ENCODE measurements at places on chromosomes 3 and 15.

DNA sequence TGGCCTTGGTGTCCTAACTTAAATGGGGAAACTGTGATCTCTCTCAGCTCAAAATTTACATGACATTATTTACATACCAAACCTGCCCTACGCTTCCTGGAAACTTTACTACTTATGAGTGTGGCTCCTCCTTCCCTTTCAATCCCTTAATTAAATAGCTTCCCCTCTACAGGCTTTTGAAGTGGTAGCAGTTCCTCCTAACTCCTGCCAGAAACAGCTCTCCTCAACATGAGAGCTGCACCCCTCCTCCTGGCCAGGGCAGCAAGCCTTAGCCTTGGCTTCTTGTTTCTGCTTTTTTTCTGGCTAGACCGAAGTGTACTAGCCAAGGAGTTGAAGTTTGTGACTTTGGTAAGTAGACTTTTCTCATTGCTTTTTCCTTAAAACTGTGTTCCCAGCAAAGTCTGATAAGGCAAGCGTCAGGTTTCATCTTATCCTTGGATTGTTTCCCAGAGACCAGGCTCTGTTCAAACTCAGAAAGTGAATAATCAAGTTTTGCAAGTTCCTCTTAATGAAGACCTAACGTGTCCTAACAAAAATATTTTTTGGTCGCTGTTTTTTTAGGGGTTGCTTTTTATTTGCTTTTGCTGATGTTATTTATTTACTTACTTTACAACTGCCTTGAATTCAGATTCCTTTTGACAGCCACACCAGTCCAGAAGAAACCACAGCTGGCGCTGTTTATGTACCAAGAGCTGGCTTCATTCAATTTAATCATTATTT is at the start of gene ACP3:
Gene ACP3 (plus strand): TSS at position 179 of the 720 bp plus-strand sequence. CDS start 50 bp downstream, at position 229.
- no peak for DNase-seq

DNA sequence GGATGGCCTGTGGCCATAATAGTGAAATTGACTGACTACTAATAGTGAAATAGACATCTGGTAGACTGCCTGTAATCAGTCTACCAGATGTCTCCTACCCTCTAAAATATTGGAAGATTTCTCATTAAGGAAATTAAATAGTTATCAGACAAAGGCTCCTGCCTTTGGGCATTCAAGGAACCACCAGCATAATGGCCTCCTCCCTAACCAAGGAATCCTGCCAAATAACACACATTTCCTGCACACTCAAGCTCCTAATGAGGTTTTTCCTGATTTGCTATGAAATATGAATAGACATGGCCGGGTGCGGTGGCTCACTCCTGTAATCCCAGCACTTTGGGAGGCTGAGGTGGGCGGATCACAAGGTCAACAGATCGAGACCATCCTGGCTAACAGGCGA is 14.6 kb downstream of the NUSAP1 start:
- DNase-seq, result no peak

DNA sequence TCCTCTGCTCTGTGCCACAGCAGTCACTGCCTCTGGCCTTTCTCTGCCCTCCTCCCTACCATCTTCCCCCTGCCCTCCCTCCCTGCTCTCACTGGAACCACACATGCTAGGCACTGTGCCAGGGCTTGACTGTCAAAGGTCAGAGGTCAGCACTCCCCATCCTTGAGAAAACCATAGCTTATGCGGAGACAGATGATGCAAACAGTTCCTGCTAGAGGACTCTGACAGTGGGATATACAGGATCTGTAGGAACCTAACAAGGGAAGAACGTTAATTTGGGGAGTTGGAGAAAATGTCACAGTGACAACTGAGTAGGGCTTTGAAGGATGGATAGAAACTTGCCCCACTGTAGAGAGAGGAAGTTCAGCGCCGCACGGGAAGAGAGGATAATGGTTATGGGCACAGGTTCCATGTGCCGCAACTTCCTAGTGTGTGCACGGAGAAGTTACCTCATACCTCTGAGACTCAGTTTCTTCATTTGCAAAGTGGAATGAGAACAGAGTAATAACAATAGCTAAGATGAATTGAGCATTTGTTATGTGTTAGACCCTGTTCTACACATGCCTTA is 29.3 kb upstream of the XYLB start:
- DNase-seq, result no peak

GRCh38 chr15:88657326-88658069 is 18.7 kb downstream of the ISG20 start:
- peak; percentile 56 for DNase-seq

DNA sequence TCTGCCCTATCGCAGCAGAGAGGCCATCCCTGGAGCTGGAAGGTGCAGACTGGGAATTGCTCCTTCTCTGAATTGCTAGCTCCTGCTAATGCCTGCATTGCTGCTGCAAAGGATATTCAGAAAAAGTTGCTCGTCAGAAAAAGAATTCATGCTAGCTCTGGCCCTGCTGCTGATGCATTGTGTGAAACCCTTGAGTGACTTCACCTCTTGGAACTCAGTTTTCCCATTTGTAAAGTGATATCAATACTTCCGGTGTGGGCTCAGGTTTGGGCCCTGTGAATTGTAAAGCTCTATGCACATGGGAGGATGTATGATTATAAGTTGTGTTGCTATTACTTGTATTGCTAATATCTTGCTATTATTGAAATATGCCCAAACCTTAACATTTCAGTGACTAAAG is 11.4 kb downstream of the SQOR start:
- DNase-seq, result no peak

GRCh38 chr15:89971592-89971997 is 29.5 kb upstream of the ZNF710 start:
- DNase-seq, result peak; percentile 55

DNA sequence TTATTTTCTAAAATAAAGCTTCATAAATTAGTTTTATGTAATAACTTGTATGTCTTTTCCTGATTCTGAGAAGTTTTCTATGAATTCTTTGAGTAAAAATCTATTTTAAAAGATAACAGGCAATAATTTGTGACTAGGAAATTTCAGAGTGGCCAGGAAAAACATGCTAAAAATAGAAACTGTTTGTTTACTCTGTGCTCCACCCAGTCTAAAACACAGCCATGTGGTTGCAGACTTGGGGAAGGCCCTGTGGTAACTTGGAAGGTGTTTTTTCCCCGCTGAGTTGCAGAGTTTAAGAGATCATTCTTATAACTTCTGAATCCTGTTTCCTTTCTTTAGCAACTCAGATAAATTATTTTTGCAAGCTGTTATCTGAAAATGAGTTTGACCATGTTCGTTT is 21.9 kb downstream of the PLCL2 start:
- DNase-seq, result no peak

- DNase-seq, result no peak
Measured at GRCh38 chr3:102144063-102144462, 290.8 kb upstream of the ZPLD1 start.

- no peak for DNase-seq
Measured at GRCh38 chr15:38154837-38155236, 97.8 kb upstream of the SPRED1 start.

GRCh38 chr3:18806633-18807032 is 341.7 kb upstream of the KCNH8 start:
- no peak for DNase-seq

DNA sequence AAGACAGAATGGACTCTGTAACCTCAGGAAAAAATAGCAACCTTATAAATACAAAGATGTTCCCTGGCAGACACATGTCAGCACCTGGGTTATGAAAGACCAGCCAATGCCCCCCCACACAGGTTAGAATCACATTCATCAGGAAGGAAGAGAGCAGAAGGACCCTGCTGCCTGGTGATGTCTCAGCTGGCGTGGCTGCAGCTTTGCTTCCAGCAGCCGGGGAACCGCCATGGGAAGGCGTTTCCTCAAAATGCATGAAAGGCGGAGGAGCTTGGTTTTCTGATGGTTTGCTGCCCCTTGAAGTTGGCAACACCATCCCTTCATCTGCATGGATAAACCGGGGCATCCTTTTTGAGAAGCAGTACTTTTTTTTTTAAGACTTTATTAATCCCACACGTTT is 10.9 kb upstream of the NSMCE3 start:
- DNase-seq, result no peak

DNA sequence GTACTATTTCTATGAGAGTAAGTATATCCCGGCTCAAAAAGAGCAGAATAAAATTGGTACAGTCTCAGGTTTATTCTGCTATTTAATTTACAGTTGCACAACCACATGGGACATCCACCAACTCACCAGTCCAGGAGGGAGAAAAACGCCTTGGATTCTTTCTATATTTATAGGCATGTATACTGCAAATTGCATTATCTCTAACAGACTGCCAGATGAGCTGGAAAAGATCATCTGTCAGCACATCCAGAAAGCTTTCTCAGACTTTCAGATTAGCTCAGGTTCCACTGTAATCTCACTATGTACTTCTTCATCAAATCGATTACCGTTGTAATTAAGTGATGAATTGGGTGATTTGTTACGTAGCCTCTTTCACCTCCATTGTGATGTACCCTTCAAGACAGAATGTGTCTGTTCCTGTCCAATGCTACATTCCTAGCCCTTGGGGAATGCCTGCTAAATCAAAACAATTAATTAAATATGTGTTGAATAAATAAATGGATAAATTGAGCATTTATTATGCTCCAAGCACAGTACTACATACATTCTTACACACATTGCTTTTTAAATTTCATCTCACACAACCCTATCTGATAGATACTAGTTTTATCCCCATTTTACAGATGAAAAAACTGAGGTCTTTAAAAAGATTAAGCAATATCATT is 38.1 kb upstream of the TMC3 start:
- DNase-seq, result no peak

GRCh38 chr3:194792368-194792767 is 106.7 kb downstream of the FAM43A start:
- no peak for DNase-seq

DNA sequence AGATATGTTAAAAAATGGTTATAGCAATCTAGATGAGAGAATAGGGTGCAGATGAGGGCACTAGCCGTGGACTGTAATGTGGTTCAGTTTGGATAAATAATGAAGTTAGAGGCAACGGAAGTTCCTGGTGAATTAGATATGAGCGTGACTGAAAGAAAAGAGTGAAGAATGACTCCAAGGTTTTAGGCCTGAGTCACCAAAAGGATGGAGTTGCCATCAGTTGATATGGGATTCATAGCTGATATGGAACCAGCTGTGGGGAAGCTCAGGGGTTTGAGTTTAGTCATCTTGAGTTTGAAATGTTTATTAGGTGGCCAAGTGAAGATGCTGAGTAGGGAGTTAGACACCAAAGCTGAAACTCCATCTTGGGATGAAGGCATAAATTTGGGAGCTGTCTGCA is 66.2 kb downstream of the SSR3 start:
- DNase-seq, result no peak

- DNase-seq, result no peak
Measured at GRCh38 chr3:12753275-12754028, 5.6 kb downstream of the TMEM40 start.

GRCh38 chr3:95588473-95588872 is 1225.9 kb upstream of the EPHA6 start:
- no peak for DNase-seq

DNA sequence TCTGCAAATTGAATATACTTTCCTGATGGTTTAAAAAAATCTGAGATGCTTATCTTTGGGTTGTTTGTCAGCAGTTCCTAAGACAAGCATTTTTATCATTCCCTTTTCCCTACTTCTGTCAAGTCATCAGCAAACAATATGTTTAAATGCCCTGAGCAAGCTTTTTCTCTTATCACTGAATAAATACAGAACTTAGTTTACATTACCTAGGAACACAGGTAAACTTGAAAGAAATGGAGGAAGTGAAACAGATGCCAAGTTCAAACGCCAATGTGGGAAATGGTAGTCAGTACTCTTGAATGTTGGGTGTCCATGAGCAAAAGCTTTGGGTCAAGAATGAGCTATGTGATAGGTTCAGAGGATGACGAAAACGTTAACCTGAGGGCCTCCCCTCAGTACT is 17.2 kb upstream of the TCAIM start:
- no peak for DNase-seq

GRCh38 chr3:58535531-58536500 is 1.2 kb downstream of the ACOX2 start:
- no peak for DNase-seq

GRCh38 chr3:48504051-48504946 is at the start of gene SHISA5:
SHISA5 (minus strand) TSS chr3:48504174; CDS start chr3:48504094, 80 bp downstream.
- peak; percentile 64 for DNase-seq

GRCh38 chr3:148911173-148911572 is 46.1 kb downstream of the CPA3 start:
- DNase-seq, result no peak

DNA sequence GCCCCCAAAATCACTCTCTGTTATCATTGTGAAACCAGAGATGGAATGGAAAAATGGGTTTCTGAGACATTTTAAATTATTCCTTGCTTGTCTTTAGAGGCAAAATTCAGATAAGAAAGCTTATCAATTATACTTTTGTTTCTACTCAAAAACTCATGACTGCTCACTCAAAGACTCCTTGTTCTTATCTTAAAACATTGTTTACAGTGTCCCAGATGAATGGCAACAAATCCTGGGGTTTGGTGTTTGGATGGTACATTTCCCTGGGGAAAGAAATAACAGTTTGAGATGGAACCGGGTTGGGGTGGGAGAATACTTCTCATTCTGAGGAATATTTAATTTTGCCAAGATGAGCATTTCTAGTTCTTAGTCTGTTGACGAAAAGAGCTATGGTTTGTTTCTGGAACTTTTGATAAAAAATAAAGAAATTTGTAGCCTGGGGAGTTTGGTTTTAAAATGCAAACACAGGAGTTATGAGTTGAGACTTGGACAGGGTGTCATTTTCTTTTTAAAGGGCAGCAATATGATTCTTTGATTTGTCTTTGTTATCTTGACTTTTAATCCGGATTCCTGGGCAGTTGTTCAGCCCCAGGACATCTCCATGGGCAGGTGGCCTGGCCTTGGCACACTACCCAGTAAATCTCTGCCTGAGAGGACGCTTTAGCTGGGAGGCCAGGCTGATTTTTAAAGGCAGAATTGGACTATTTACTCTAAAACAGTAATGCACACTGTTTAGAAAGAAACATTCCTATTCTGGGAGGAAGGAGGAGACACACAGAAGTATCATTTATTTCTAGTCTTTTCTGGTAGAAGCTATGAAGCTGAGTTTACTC is 32.4 kb downstream of the BTD start:
- DNase-seq, result no peak

DNA sequence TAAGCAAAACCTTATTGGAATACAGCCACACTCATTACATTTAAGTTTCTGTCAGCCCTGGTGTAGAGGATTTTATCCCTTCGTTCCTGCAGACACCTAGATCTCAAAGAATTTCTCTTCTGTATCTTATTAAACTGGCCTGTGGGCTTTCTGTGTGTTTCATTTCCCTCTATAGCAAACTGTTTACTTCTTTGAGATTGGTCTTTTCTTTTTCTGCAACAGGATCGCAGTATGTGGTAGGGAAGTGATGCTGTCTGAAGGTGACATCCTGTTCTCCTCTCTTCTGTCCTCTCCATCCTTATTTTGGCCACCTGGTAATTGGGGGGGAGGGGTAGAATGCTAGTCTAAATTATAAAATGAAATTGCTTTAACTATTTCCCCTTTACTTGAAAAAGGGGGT is 25.5 kb downstream of the ATP1B3 start:
- DNase-seq, result no peak

- no peak for DNase-seq
Measured at GRCh38 chr3:127899200-127899599, 15.8 kb upstream of the KBTBD12 start.
